CD4-positive, alpha-beta T cell (primary cell): ENCODE measurements at places on chromosomes 2 and 18.

DNA sequence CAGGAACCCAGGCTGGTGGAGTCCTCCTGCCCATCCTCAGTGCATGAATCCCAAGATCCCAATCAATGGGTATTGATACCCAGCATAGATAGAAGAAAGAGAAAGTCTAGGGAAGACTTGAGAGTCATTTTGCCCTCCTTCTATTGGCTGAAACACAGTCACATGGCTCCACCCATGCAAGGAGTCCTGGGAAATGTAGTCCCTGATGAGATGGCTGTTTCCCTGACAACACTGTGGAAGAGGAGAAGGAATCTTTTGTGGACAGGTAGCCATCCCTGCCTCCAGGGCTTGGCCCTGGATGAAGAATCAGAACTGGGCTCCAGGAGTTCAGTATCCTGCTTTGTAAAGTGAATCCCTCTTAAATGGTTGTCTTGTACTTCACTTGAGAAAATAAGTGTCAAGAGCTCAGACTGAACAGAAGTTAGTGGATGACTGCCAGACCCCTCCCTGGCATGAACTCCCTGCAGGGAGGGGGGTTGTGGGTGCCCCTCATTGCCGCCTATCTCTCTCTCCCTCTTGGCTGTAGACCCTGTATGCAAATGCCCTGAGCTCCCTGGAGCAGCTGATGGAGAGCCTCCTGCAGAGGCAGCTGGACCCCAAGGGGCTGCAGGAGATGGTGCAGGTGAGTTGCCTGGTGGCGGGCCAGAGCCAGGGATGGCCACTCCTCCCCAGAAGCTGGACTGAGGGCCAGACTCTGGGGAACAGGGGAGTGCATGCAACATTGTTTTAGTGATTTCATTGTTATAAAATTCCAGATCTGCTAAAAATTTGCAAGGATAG is 36.1 kb downstream of the MROH2A start:
- DNase-seq = no peak

DNA sequence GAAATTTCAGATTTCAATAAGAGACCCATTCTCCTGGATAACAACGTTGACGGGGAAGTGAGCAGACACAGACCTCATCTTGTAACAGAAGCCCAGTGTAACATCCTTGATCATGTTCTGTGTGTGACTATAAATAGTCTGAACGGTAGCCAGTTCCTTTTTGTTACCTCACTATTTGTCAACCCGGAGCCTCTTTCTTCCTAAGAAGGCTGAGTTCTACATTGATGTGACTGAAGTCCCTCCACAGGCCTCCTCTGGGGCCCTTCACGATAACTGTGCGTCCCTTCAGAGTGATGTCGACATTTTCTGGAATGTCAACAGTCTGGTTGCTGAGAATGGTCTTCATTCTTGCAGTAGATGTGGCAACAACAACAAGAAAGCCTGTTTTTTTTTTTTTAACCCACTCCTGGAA is 6.3 kb upstream of the PLEKHM3 start:
- DNase-seq = no peak

- DNase-seq = no peak
Observed at GRCh38 chr2:160701822-160702221, 208.2 kb upstream of the RBMS1 start.

GRCh38 chr2:110713513-110714362 is 18.6 kb upstream of the ACOXL start:
- no peak for DNase-seq

GRCh38 chr2:207113414-207113813 is 52.3 kb downstream of the KLF7 start:
- DNase-seq = no peak

- no peak for DNase-seq
Observed at GRCh38 chr2:191593622-191594385, 84.1 kb upstream of the NABP1 start.

GRCh38 chr2:240956935-240957655 is 41.3 kb upstream of the SNED1 start:
- no peak for DNase-seq

DNA sequence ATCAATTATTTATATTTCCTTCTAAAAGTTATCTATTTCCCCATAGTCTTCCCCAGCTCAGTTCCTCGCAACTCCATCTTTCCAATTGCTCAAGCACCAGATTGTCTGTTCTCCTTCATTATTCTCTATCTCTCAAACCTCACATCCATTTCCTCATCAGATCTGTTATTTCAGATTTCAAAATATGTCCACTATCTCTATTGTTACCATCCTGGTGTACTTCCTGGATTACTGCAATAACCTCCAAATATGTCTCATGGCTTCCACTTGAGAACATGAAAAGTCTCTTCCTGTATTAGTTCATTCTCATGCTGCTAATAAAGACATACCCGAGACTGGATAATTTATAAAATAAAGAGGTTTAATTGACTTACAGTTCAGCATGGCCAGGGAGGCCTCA is 641.7 kb upstream of the ZEB2 start:
- no peak for DNase-seq

DNA sequence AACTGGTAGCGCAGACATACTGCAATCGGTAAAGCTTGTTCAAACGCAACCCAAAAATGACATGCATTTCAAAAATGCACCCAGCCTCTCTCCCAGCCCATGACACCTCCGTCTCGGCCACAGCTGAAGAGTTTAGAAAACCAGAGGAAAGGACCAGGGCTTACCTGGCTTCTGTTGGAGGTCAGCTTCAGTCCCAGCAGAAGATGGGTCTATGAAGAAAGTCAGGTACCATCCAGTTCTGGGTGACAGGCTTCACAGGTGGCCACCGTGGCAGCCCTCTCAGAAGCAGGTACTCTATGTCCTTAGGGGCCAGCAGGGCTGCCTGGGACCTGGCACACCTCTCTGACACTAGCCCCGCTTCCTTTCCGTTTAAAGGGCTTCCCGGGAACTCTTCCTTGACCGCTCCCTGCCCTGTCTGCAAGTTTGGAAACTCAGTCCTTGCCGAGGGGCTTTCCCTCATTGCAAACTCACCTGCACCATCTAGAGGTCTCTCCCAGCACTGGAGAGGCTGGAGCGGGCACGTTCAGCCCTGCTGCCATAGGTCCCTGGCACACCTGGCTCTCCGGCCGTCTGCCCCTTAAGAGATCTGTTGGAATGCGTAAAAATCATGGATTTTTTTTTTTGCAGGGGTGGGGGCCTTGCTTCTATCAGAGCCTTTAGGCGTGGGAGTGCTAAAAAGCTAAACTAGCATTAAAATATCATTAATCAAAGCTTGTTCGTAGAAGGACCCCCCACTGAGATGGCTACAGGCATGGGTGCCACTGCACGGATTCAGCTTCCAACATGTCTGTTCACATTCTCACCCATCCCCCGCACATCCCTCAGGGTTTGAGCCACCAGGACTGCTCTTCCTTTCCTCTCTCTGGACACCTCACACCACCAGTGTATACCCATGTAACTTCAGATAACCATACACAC is at the start of gene EDAR:
TSS of gene EDAR (minus strand) at position 425 of the 918 bp plus-strand sequence. CDS start 58,206 bp downstream, outside the sequence.
- peak; percentile 54 for DNase-seq

- DNase-seq = no peak
Observed at GRCh38 chr2:52036024-52036423, 1004.1 kb upstream of the NRXN1 start.

- no peak for DNase-seq
Observed at GRCh38 chr2:67726416-67726815, 329.3 kb downstream of the ETAA1 start.

GRCh38 chr2:137929519-137929916 is 34.8 kb upstream of the HNMT start:
- no peak for DNase-seq

DNA sequence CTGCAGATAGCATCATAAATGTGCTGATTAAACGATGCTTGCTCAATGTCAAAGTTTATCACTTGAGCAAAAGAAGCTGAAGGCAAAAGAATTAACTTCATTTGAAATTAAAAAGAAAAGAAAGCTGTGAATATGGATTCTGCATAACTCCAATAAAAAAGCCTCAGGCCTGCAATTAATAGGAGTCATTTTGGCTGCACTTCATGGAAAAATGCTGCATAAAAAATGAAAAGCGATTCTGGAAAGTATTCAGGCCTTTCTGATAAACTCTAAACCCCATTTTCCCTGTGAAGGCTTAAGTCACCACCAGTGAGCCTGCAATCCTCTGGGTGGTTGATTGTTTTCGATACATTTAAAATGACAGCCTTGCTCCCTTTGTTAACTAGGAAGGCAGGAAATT is 1793.4 kb downstream of the SUCLG1 start:
- no peak for DNase-seq

DNA sequence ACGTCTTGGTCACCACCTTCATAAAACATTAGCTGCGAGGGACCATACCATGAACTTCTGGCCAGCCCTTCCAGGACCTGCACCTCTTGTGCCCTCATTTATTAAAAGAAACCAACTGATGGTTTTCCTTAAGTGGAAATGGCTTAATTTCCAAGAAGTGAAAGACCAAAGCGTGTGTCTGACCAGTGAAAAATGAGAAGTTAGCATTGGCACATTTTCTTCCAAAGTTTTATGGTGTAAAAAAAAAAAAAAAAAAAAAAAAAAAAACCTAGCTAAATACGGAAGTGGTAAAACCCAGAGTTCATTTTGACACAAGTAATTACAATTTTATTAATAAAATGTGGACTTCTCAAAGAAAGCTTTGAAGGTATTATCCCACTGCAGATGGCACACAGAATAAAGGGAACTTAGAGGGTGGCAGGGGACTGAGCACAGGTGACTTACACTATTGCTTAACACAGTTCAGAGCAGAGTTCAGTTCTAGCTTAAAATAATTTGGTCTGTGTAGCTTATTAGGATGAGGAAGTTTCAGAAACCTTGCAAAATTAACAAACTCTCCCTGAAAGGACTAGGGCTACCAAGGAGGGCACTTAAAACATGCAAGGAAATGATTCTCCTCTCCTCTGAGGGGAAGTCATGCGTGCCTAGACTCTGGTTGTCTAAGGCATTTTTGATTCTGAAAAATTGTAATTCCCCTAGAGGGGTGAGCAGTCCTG is 42.2 kb upstream of the EPG5 start:
- no peak for DNase-seq

DNA sequence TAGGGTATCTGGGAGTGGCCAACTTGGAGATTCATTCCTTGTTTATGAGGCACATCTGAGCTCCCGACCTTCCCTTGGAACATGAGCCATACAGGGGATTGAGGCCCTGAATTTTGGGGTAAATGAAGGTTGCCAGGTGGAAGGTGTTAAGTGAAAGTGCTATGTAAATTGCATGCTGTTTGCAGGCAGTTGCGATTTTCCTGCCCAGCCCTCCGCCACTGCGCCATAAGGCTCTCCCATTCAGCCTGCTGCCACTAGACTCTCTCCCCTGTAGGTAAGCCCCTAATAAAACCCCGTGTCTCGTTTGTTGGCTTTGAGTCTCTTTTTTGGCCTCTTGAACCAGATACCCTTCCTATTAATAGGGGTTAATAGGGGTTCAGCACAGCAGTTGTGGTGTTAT is 33.8 kb downstream of the PCARE start:
- no peak for DNase-seq

DNA sequence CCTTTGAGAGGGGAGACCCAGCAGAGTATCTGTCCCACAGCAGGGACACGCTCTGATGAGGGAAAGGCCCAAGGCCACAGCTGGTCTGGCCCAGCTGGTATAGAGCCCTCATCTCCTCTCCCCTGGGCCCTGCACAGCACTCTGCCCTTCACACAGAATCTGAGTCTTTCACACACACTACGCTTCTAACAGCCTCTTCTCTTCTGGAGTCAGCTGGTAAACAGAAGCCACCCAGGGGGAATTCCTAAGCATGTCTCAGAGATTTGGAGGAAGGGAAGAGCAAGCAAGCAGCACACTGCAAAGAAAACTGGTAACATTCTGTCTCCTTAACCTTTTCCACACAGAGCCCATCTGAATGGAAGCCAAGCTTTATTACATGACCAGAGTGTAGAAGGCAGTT is 121.1 kb upstream of the ACAA2 start:
- DNase-seq = no peak

DNA sequence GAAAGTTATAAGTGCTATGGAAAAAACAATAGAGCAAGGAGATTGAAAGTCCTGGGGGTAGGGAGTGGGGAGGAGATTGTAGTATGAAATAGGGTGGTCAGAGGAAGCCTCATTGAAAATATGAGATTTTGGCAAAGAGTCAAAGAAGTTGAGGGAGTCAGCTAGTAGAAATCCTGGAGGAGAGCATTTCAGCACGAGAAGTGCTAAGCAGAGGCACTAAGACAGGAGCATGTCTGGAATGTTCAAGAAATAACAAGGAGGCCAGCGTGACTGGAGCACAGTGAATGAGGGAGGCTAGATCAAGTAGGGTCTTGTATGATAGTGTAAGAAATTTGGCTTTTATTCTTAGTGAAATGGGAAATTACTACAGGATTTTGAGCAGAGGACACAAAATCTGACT is 2.1 kb upstream of the TSPYL6 start:
- no peak for DNase-seq

- DNase-seq = no peak
Observed at GRCh38 chr2:193253014-193253530, 1058.3 kb upstream of the TMEFF2 start.

DNA sequence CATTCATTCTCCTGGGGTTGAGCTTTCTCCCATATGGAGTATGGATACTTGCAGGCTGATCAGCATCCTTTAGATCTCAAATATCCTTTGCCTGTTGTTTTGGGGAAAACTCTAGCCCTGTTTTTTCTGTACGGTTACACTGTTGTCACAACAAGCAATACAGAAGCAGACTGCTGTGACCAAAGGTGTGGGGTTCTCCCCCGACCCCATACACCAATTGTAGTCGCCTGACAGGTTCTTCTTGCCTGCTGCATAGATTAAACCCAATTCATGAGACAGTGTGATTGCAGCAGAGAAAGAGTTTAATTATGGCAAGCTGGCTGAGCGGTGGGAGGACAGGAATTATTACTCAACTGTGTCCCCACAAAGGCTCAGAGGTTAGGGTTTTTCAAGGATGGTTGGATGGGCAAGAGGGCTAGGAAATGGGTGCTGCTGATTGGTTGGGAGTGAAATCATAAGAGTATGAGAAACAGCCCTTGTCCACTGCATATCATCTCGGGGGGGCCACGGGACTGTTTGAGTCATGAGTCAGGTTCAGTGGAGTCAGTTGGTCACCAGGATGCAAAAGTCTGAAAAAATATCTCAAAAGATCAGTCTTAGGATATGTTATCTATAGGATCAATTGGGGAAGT is 40.6 kb downstream of the ITGB1BP1 start:
- DNase-seq = no peak

DNA sequence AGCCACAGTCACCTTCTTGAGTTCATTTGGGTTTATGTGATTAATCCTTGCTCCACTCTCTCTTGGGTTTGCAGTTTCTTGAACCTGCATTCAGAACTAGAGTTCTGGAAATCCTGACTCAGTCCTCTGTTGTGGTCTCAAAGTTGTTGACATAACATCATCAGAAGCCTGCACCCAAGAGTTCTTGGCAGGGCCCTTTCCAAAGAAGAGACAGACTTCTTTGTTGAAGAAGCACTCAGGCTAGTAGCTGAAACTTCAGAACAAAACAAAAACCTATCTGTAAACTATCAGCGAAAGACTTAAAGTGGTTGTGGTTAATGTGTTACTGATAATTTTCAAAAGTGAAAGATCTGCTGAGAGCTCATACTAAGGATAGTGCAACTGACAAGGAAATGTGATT is 120.8 kb downstream of the FAM168B start:
- DNase-seq = no peak

- no peak for DNase-seq
Observed at GRCh38 chr2:1665761-1666505, 78.4 kb downstream of the PXDN start.

- no peak for DNase-seq
Observed at GRCh38 chr18:50453014-50453680, 78.3 kb downstream of the SKA1 start.

GRCh38 chr2:130759906-130760753 is 4.8 kb downstream of the AMER3 start:
- no peak for DNase-seq
